ENCODE measurements at places on chromosomes 2 and 18.

DNA sequence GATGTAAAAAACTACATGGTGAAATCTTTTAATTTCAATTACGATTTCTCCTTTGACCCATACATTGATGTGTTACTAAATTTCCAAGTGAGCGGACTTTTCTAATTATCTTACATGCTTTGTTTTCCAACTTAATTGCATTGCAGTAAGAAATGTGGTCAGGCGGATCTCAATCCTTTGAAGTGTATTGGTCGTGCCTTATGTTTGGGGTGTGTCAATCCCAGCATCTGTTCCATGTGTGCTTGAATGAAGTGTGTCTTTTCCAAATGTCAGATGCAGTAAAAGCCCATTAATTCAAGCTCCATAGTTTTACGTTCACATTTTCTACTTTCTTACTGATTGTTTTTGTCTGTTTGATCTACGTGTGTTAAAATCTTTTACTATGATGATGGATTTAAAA is 113.1 kb downstream of the UXS1 start:
- no peak for DNase-seq

GRCh38 chr18:13455960-13456481 is 237.5 kb downstream of the LDLRAD4 start:
- no peak for DNase-seq

GRCh38 chr2:165818920-165819319 is 24.9 kb upstream of the GALNT3 start:
- no peak for DNase-seq

DNA sequence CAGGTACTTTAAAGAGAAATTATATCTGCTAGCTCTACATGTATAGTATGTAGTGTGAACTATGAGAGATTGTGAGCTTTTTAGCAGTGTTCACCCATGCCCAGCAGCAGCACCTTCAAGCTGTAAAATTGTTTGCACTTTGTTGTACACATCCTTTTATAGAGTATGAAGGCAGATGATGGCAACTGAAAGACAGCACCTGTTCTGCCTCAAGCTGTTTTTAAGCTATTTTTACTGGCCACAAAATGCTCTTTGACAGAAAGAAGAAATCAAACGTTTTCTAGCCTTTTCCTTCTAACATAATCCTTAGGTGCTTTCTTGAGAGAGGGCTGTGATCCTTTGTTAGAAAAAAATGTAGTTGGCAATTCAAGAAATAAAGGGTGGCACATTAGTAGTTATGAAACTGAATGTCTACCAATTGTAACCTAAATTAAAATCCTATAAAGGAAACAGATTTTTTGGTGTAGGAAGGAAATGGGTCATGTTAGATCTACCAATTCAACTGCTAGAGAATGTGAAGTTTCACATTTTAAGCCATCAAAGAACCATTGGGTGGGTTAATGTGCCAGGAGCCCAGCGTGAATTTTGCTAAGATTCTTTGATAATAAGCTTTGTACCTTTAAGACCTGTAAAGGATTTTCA is 59.5 kb downstream of the R3HDM1 start:
- DNase-seq: no peak
